ELR (cell line): ENCODE measurements at places on chromosomes 13 and 19.

- DNase-seq = no peak
Measured at GRCh38 chr13:89181041-89181440, 1509.9 kb downstream of the SLITRK5 start.

DNA sequence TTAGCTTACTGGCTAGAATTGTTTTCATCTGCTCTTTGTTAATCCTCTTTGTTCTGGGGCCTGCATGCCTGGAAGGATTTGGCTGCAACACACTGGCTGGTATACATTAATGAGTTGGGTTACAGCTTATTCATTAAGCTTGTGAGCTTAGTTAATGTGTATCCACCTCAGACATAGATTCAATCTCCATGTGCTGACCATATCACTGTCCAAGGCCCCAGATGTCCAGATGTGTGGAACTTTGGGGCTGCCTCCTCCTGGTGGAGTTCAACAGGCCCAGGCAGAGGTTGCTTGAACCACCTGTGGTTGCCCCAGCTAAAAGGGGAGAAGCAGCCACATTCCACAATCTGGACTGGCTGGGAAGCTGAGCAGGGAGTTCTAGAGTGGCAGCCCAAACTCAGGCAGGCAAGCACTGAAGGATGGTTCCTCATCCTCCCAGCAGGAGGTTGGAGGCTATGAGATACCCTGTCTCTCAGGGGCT is 5.4 kb downstream of the DIAPH3 start:
- DNase-seq = no peak

- no peak for DNase-seq
Measured at GRCh38 chr13:35722458-35723052, 246.1 kb upstream of the MAB21L1 start.

DNA sequence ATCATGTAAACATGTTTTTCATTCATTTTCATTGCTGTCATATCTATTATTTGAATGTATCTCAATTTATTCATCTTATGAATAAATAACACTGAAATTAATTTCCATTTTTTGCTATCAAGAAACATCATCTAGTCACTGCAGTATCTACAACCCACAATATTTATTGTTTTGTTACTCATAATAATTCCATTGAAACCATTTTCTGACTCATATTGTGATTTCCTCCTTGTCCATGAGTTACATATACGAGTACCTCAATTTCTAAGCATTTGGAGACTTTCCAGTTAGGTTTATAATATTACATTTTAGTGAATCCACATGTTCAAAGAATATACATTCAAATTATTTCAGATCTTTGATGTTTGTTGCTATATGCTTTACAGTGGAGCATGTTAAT is 1524.0 kb downstream of the SLITRK1 start:
- DNase-seq = peak; percentile 79

DNA sequence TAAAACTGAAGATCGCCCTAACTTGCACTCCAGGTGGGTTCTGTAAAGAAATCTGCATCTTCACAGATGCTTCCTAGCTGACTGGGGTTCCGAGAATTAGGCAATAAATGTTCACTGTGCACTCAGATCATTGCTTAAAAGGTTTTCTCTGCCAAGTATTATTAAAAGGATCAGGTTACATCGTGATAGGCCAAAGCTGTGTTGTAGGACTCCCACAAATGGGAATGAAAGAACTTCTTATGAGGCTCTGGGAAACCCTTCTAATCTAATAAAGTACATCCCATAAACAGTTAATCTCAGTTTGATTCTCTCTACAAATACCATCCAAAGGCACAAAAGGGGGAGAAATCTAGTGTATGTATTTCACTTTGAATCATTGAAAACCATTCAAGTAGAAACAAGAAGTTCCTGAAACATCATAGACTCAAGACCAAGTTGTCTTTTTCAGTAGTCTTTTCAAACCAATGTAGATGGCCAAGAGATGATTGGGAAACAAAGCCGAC is 7.1 kb upstream of the POU4F1 start:
- DNase-seq = no peak

- no peak for DNase-seq
Measured at GRCh38 chr13:32022311-32022710, 9.3 kb upstream of the FRY start.

- no peak for DNase-seq
Measured at GRCh38 chr13:34681405-34681955, 260.6 kb upstream of the NBEA start.

DNA sequence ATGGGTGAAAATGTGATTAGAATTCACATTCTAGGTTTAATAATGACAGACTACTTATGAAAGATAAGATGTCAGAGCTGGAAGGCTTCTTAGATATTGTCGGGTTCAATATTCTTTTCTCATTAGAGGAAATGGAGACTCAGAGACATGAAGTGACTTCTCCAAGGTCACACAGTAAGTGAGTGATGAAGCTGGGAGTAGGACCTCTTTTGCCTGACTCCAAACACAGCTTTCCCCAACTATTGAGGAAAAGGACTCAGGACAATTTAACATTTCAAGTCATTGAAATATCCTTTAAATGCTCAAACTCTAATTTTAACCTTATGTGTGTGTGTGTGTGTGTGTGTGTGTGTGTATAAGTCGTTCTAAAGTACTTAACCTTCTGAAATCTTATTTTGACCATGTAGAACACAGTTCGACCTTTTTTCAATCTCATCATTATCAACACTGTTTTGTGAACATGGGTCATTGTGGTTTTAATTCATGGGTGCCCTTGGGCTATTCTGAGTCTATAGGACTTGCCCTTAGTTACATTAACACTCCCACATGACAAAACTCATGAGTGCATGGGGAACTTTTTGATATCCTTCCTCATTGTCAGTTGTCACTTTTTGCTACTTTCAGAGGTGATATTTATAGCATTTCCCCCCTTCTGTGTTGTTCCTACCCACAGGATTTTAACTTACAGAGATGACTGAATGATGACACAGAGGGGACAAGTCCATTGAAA is 53.0 kb downstream of the LRCH1 start:
- peak; percentile 33 for DNase-seq

- DNase-seq = no peak
Measured at GRCh38 chr19:43779820-43780219, 953 bp downstream of the KCNN4 start.

DNA sequence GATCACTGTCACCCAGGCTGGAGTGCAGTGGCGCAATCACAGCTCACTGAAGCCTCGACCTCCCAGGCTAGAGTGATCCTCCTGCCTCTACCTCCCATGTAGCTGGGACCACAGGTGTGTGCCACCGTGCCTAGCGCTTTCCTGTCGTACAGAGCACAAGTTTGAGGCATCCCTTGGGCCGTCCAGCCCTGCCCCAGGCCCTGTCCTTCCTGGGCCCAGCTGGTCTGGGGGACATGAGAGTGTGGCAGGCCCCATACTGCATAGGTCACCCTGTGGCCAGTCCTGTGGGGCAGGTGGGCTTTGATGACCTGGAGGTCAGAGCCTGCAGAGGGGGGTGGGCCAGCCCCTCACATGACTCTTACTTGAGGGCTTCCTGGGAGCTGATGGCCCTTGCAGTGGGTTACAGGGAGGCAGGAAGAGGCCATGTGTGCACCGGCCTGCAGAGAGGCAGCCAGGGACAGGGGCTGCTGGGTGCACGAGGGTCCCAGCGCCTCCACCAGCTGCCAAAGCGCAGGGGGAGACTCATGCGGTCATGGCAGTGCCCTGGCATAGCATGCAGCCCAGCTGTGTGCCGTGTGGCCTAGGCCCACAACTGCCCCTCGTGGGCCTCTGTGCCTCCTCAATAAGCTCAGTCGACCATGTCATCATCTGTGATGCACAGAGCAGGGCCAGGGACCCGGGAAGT is 61.4 kb downstream of the KDM4B start:
- DNase-seq = no peak

DNA sequence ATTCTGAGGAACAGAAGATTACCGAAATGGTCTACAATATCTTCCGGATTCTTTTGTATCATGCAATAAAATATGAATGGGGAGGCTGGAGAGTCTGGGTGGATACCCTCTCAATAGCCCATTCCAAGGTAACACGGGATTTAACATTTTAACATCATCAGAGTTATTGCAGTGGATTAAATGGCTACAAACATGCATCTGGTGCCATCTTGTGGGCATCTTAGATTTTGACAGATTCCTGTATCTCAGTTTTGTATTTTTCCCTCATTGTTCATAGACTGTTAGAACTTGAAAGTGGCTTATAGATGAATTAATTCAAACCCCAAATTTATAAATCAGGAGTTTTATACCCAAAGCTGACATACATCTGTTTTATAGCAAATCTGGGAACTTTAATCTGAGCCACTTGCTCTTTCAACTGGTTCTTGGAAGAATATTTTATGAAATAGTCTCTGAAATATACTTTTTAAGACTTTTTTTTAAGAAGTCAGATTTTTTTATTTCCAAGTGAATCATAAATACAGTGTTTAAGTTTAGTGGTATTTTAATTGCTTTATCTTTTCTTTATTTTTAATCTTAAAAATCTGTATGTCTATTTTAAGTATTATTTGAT is 215.2 kb downstream of the NBEA start:
- DNase-seq = peak; percentile 67

GRCh38 chr13:46551410-46552302 is 1.3 kb upstream of the LRCH1 start:
- DNase-seq = peak; percentile 83

DNA sequence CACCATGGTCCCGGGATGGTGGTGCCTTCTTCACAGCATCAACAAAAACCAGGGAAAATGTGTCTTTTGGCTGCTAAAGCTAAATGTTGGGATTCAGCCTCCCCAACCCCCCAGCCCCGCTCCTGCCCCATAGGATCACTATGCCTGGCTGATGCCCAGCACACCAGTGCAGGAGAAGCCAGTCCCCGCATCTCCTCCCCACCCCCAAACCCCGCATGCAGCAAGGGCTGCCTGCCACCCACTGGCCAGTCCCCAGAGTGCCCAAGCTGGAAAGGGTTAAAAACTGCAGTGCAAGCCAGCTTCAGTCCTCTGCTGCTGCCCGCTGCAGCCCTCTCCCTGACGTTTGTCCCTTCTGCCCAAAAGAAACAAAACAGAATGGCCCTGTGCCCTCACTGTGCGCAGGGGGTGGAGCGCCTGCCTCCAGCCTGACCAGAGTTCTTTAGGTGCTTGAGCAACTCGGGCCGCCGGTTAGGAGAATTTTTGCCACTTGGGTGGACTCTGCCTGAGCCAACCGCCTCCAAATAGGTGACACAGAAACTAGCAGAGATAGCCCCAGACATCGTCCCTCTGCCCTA is 3.7 kb downstream of the CALM3 start:
- DNase-seq = no peak

GRCh38 chr19:36009220-36009619 is 607 bp upstream of the SYNE4 start:
- DNase-seq = peak; percentile 72

GRCh38 chr19:9043524-9043923 is 33.3 kb upstream of the MUC16 start:
- DNase-seq = no peak

DNA sequence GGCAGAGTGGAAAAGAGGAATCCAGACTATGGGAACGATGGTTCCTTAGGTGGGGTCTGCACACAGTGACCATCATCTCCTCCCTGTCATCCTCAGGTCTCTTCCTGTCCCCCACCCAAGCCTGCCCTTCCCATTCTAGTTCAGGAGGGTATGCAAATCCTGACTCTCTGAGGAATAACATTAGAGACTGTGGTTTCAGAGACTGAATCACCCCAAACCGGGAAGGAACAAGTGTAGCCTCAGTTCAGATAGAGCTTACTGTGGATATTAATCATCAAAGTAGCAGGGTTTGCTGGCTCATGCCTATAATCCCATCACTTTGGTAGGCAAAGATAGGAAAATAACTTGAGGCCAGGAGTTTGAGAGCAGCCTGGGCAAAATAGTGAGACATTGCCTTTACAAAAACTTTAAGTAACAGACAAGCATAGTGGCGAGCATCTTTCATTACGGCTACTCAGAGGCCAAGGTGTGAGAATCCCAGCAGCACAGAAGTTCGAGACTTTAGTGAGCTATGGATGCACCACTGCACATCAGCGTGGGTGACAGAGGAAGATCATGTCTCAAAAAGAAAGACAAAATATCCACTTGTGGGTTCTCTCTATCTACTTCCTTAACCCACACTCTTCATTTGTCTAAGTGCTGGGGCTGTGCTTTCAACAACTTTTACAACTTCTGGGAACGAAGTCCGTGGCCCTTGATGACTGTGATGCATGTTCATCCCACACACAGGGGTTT is 19.3 kb upstream of the LGALS13 start:
- no peak for DNase-seq

DNA sequence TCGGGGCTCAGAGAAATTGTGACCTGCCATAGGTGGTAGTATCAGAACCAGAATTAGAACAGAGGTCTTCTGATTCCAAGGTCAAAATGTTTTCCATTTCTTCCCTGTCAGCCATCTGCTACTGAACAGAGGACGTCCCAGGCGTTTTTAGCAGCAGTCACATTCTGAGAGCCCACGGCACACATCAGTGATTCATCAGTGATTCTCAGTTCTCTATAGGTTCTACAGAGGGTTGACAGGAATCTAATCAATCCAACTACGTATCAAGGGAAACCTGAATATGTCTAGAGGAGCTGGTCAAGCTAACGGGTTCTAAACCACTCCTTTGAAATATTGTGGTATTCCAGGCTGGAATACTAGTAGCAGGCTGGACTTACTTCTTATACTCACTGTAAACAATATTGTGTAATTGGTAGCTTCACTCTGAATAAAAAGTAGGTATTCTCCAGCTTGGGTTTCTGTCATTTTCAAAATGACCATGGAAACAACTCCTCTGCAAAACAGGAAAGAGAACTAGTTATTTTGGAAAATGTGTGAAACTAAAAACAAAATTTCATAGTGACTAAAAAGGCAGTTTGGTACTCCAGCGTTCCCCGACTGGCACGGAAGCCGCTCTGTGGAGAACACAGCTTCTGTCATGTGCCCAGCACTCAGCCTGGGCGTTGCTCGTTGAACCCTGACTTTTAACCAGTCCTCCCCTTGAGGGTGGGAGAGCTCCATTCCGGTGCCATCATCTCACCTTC is 43.2 kb downstream of the FLT3 start:
- no peak for DNase-seq

DNA sequence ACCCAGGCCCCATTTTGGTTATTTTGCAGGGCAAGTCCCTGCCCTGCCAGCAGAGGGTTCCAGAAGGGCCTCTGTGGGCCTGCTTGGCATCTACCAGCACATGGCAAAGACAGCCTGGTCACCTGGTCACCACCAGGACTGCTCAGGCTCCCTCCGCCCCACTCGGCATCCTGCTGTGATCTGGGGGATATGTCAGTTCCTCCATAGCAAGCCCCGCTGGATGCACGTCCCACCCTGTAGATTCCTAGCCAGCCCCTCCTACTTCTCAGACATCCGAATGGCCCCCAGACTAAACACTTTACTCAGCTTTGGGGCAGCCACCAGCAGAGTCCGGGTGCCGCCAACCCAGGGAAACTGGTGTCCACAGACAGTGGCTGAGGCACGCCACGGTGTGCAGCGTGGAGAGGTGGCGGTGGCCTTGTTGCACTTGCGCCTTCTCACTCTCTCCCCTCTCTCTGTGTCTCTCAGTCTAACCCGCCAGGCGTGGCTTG is 31.8 kb upstream of the USE1 start:
- no peak for DNase-seq

DNA sequence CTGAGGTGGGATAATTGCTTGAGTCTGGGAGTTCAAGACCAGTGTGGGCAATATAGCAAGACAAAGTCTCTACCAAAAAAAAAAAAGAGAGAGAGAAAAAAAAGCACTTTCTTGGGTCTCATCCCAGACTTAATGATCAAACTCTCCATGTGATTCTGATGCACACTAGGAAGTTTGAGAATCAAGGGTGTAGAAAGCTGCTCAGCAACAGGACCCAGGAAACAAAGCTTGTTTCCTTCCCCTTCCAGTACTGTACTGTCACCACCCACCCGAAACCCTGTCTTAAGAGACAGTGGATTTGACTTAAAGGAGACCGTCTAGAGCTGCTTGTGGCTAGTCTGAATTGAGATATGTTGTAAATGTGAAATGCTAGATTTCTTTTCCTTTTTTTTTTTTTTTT is 5.8 kb downstream of the MISP3 start:
- no peak for DNase-seq

- DNase-seq = peak; percentile 57
Measured at GRCh38 chr19:10191347-10191746, 3.4 kb downstream of the DNMT1 start.
